ENCODE measurements at places on chromosomes 13 and 19. TPM values are rescaled to one million over a fixed set of nuclear protein-coding genes. Genes with fewer than 3 reads are reported as not detected.

Gene YJEFN3
- 0.88 TPM for total RNA-seq

GRCh38 chr19:11860721-11861120 is 12.2 kb downstream of the ZNF439 start:
- no peak for DNase-seq

GRCh38 chr13:26060357-26060756 is 8.5 kb upstream of the SHISA2 start:
- DNase-seq = no peak

- DNase-seq = no peak
Measured at GRCh38 chr13:99237981-99238662, 20.1 kb downstream of the GPR18 start.
